Transverse colon (tissue), 4 donors: ENCODE measurements at places on chromosomes 5 and 9. TPM values are rescaled to one million over a fixed set of nuclear protein-coding genes. Genes with fewer than 3 reads are reported as not detected.

The TERT gene
- not detected for total RNA-seq

The ASS1 gene
- total RNA-seq = 207 TPM

The FAM169A gene
- 14.6 TPM for total RNA-seq

The FYB1 gene
- 9.4 TPM for total RNA-seq

The ZBED3 gene
- 10.3 TPM for total RNA-seq

DNA sequence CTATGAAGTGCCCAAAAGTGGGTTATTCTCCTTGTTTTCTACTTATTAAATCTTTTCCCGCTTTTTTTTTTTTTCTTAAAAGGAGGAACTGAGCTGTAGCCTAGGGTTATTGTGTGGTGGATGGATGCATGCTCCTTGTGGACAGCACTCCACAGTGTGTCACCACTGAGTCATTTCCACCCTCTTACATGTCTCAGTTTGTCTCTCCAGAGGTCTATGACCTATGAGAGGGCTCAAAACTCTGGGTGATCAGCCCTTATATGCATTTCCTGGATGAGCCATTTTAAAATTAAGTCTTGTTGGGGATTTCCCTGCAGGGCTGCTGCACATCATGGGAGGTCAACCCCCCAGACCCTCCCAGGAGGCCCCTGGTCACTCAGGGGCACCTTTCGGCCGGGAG lies 102.2 kb upstream of the MOCS2 start:
- no peaks in the 10 kb centered on the region for H3K4me1 ChIP-seq
- H3K27ac ChIP-seq = no peak overlapping the region
- no peak for DNase-seq

GRCh38 chr9:126630458-126631237 lies 16.9 kb downstream of the LMX1B start:
- no peak for DNase-seq
- peaks cover 100% of the 10 kb centered on the region for H3K27me3 ChIP-seq
- H3K4me1 ChIP-seq = no peaks in the 10 kb centered on the region
- no peaks in the 10 kb centered on the region for H3K36me3 ChIP-seq

- H3K27me3 ChIP-seq = no peaks in the 10 kb centered on the region
- H3K36me3 ChIP-seq = no peaks in the 10 kb centered on the region
- DNase-seq = peak; percentile 53
- no peak overlapping the region for H3K4me3 ChIP-seq
Measured at GRCh38 chr5:132501961-132502931, 11.7 kb upstream of the IRF1 start.

DNA sequence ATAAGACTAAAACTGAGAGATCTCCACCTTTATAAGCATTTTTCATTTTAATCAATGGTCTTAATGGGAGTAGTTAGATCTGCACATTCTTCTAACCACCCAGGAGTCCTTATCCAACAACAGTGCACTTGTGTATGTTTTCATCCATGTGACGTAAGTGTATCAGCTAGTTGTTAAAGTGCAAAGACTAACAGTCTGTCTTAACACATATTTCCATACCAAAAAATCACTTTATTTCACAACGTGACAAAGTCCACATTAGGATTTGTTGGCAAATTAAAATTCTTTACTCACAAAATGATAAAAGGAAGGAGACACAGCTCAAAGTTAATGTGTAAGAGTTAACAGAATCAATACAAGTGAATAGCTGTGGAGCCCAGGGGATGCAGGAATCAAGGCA lies 1.9 kb upstream of the SMC2 start:
- no peak for DNase-seq
- no peak overlapping the region for H3K4me3 ChIP-seq

- peak; percentile 66 for DNase-seq
- no peaks in the 10 kb centered on the region for H3K27me3 ChIP-seq
- H3K4me3 ChIP-seq = peak overlapping the region; percentile 63
Measured at GRCh38 chr9:129962889-129963703, 79.9 kb downstream of the FNBP1 start.

- no peaks in the 10 kb centered on the region for H3K27me3 ChIP-seq
- H3K4me1 ChIP-seq = no peaks in the 10 kb centered on the region
- no peak overlapping the region for H3K4me3 ChIP-seq
- no peaks in the 10 kb centered on the region for H3K36me3 ChIP-seq
Measured at GRCh38 chr5:17346811-17347210, 129.4 kb downstream of the BASP1 start.

DNA sequence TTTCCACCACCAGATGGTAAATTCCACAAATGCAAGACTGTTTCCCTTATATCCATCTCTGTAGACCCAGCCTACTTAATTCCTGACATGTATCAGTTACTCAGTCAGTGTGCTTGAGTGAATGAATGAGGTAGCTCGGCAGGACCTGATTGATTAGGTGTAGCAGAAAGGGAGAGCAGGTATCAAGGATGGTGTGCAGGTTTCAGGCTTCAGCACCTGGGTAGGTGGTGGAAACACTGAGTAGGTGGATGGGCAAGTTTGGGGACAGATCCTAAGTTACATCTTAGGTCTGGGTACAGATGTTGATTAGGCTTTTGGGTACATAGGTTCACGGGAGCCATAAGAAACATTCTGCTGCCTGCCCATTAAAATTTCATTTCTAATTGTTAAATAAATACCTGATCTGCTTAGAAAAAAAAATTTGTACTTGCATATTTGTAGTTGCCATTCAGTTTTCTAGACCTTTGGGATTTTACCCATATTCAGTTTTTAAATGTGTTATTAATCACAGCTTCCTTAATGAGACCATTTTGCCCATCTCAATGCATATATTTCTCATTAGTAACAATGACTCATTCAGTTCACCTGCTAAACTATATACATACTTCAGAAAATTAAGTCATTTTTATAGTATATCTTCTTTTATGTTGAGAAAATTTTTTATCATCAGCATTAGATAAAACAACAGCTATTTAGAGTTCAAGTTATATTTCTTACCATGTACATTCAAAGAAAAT lies 111.8 kb downstream of the INIP start:
- no peak for DNase-seq
- no peaks in the 10 kb centered on the region for H3K27me3 ChIP-seq
- no peaks in the 10 kb centered on the region for H3K36me3 ChIP-seq

DNA sequence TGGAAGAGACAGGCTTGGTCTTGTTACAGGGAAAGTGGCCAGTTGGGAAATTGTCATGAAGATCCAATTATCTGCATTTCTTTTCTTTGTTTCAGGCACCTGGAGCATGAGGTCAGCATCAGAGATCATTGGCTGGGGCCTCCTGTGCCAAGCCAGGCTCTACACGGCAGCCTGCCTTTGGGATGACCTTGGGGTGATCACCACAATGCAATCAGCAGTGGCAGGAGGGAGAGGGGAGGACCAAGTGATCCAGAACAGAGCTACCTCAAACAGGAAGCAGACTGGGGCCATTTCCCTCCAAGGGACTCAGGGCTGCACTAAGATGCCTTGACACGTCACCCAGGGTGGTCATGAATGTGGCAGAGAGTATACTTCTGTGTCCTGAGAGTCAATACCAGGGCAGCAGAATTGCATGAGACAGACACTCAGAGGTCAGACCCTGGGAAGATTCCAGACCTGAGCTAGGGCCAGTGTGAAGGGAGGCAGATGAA lies 8.9 kb downstream of the SMIM23 start:
- no peak overlapping the region for H3K27ac ChIP-seq
- H3K36me3 ChIP-seq = no peaks in the 10 kb centered on the region
- H3K4me3 ChIP-seq = no peak overlapping the region

GRCh38 chr5:150946351-150946905 lies 41.6 kb upstream of the ZNF300 start:
- no peaks in the 10 kb centered on the region for H3K27me3 ChIP-seq
- DNase-seq = peak; percentile 53
- H3K36me3 ChIP-seq = peaks cover 16% of the 10 kb centered on the region
- H3K27ac ChIP-seq = peak overlapping the region; percentile 79

- H3K36me3 ChIP-seq = no peaks in the 10 kb centered on the region
- peaks cover 10% of the 10 kb centered on the region for H3K4me1 ChIP-seq
- no peak for DNase-seq
- H3K4me3 ChIP-seq = no peak overlapping the region
- H3K27me3 ChIP-seq = no peaks in the 10 kb centered on the region
Measured at GRCh38 chr5:154403776-154404387, 41.9 kb upstream of the SAP30L start.

DNA sequence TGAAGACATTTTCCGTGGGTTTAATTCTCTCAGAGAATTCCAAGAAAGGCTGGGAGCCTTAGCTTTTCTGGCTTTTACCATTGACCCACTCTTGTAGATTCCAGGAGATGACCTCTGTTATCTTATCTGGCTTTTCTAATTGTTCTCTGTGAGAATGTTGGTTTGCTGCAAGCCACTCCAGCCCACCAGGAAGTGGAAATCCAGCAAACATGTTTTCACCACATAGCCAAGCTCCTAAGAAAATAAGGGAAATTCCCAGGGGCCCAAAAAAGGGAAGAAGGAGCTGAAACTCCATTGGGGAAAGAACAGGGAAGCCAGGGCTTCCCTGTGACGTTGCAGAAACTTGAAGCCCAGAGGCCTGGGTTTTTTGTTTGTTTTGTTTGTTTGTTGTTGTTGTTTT lies 19.7 kb downstream of the GPR107 start:
- peaks cover 1% of the 10 kb centered on the region for H3K4me1 ChIP-seq
- DNase-seq = no peak
- peaks cover 21% of the 10 kb centered on the region for H3K36me3 ChIP-seq
- H3K4me3 ChIP-seq = no peak overlapping the region
- H3K27ac ChIP-seq = no peak overlapping the region
- no peaks in the 10 kb centered on the region for H3K27me3 ChIP-seq

GRCh38 chr9:70061776-70062175 lies 18.1 kb downstream of the MAMDC2 start:
- no peaks in the 10 kb centered on the region for H3K36me3 ChIP-seq
- peak overlapping the region; percentile 84 for H3K27ac ChIP-seq
- peaks cover 14% of the 10 kb centered on the region for H3K4me1 ChIP-seq
- H3K27me3 ChIP-seq = no peaks in the 10 kb centered on the region

GRCh38 chr5:94181895-94182294 lies 436.5 kb downstream of the KIAA0825 start:
- no peak overlapping the region for H3K27ac ChIP-seq
- no peaks in the 10 kb centered on the region for H3K4me1 ChIP-seq
- no peak overlapping the region for H3K4me3 ChIP-seq
- no peak for DNase-seq
- H3K36me3 ChIP-seq = no peaks in the 10 kb centered on the region

GRCh38 chr9:69215774-69216485 lies 41.9 kb downstream of the TJP2 start:
- H3K4me1 ChIP-seq = no peaks in the 10 kb centered on the region
- no peak overlapping the region for H3K27ac ChIP-seq
- no peaks in the 10 kb centered on the region for H3K27me3 ChIP-seq
- H3K36me3 ChIP-seq = peaks cover 8% of the 10 kb centered on the region
- DNase-seq = no peak

DNA sequence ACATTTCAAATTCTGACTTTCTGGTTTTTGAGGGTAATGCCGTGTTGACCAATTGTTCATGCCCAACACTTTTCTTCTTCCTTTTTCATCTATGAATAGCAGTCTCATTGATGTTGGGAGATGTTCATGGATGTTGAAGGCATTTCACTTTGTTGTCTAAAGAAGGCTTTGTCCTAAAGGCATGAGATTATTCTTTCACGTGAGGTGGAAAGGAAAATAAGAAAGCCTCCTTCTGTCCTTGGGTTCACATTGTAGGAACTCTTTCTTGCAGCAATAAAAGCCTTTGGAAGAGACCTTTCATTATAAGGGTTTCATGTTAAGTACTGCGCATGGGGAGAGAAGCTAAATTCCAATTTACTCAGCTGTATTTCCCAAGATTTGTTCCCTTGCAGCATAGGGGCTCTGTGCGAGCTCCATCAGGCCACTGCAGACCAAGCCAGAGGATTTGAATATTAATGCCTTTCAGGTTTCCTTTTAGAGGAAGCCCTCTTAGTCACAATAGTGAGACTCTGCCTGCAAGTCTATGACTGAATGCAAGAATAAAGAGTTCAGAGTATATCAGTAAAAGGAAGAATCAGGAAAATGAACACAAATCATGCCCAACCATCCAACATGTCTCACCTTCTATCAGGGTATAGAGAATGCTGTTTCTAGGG lies 274.6 kb downstream of the TMEM38B start:
- no peaks in the 10 kb centered on the region for H3K36me3 ChIP-seq
- DNase-seq = no peak
- no peaks in the 10 kb centered on the region for H3K4me1 ChIP-seq
- no peak overlapping the region for H3K4me3 ChIP-seq
- no peaks in the 10 kb centered on the region for H3K27me3 ChIP-seq
- no peak overlapping the region for H3K27ac ChIP-seq

- peaks cover 7% of the 10 kb centered on the region for H3K4me1 ChIP-seq
- no peak overlapping the region for H3K27ac ChIP-seq
- no peaks in the 10 kb centered on the region for H3K27me3 ChIP-seq
- H3K36me3 ChIP-seq = no peaks in the 10 kb centered on the region
Measured at GRCh38 chr9:123283048-123283408, 14.6 kb upstream of the STRBP start.

- H3K4me1 ChIP-seq = no peaks in the 10 kb centered on the region
- H3K36me3 ChIP-seq = no peaks in the 10 kb centered on the region
- H3K27ac ChIP-seq = no peak overlapping the region
- H3K27me3 ChIP-seq = no peaks in the 10 kb centered on the region
- no peak for DNase-seq
- H3K4me3 ChIP-seq = no peak overlapping the region
Measured at GRCh38 chr5:7668161-7668560, 182.8 kb downstream of the CFAP90 start.

- H3K4me3 ChIP-seq = no peak overlapping the region
- H3K27ac ChIP-seq = peak overlapping the region; percentile 67
- H3K27me3 ChIP-seq = no peaks in the 10 kb centered on the region
- H3K36me3 ChIP-seq = no peaks in the 10 kb centered on the region
- DNase-seq = no peak
- H3K4me1 ChIP-seq = no peaks in the 10 kb centered on the region
Measured at GRCh38 chr5:72624641-72625236, 117.5 kb upstream of the ZNF366 start.

DNA sequence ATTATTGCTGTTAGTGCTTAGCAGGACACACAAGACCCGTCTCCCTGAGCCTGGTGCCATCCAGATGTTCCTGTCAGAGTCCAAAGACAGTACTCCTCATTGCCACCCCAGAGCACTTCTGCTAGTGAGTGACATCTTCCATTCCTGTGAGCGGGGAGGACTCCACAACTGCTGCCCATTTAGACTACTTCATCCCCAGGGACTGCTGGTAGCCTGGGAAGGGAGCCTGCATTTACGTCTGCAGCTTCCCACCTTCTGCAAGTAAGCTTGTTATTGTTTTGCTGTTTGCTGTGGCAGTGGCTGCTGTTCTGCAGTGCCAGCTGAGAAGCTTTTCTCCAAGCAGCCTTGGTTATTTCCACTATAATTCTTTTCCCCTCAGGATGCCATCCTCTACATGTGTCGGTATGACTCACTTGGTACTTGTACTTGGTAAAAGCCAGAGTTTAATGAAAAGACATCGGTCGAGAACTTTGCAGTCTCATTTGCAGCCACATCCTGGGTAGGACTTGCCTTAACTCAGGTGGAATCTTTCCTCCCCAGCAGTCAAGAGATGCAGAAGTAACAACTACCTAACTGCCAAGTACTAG lies 10.6 kb upstream of the MAP1B start:
- H3K4me3 ChIP-seq = no peak overlapping the region
- H3K4me1 ChIP-seq = no peaks in the 10 kb centered on the region
- no peak for DNase-seq
- no peaks in the 10 kb centered on the region for H3K27me3 ChIP-seq
- no peaks in the 10 kb centered on the region for H3K36me3 ChIP-seq
- no peak overlapping the region for H3K27ac ChIP-seq
